Stimulated activated naive CD4-positive, alpha-beta T cell treated with Interleukin-2 at 50 U/mL for 16 hours (primary cell): ENCODE measurements at places on chromosomes 4 and X.

- no peak for DNase-seq
These were observed 26.2 kb downstream of the PRPS1 start for GRCh38 chrX:107654566-107654871.

GRCh38 chr4:123104310-123105025 lies 182.1 kb upstream of the NUDT6 start:
- DNase-seq, result no peak

- no peak for DNase-seq
These were observed 26.5 kb downstream of the ADH5 start for GRCh38 chr4:99062120-99062519.

- no peak for DNase-seq
These were observed 62.9 kb upstream of the SMAD1 start for GRCh38 chr4:145418739-145419138.

- DNase-seq, result no peak
These were observed 50.5 kb upstream of the FAM9C start for GRCh38 chrX:13094828-13095341.

DNA sequence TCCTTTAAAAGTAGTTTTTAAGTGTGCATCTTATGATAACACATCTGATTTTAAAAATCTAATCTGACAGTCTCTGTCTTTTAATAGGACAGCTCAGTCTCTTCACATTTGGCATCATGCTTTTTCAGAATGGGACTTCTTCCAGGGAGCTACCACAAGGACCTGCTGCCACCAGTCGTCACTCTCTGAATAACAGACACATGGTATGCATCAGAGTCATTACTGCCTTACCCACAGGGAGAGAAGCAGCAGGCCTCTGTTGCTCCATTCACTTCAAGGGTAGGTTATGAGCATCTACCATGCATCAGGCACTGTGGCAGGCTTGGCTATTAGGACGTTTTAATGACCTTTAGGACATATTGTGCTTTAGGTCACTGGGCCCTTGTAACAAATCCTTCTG lies 50.0 kb upstream of the AFAP1 start:
- no peak for DNase-seq

GRCh38 chrX:130057209-130057608 lies 53.1 kb downstream of the ELF4 start:
- DNase-seq, result no peak

GRCh38 chr4:102778720-102779119 lies 18.0 kb upstream of the MANBA start:
- DNase-seq, result no peak

GRCh38 chrX:20951016-20951810 lies 423.0 kb upstream of the CNKSR2 start:
- no peak for DNase-seq

- DNase-seq, result no peak
These were observed 46.3 kb upstream of the ADGRG2 start for GRCh38 chrX:19168609-19169008.

DNA sequence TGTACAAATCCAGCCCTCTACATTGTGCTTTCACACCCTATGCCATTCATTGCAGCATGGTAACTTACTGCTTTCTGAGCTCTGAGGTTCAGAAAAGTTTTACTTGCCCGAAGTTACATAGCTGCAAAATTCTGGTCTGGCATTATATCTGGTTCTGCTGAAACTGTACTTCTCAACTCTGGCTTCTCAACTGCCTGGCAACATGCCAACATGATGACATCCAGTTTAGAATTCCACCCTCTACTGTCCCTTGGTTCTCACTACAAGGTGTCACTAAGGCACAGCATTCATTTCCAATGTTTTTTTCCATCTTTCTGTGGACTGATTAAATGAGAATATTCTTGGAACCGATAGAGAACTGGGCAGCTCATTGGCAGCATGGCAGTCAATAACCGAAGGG lies 242.9 kb upstream of the PRPS2 start:
- DNase-seq, result no peak

- DNase-seq, result no peak
These were observed 300.7 kb upstream of the BOD1L1 start for GRCh38 chr4:13928214-13928613.
